Activated naive CD8-positive, alpha-beta T cell treated with anti-CD3 and anti-CD28 coated beads for 36 hours (primary cell): ENCODE measurements at places on chromosomes 5 and 9. TPM values are rescaled to one million over a fixed set of nuclear protein-coding genes. Genes with fewer than 3 reads are reported as not detected.

Gene FGF10
- not detected for total RNA-seq

Gene INPP5E
- total RNA-seq, result 12.1 TPM

Gene CCDC180
- 1.3 TPM for total RNA-seq

Gene FOXD1
- total RNA-seq, result 0.58 TPM

Gene HAVCR2
- total RNA-seq, result 25.2 TPM

Gene DBH
- not detected for total RNA-seq

Gene GARIN3
- 0.47 TPM for total RNA-seq

Gene GADD45G
- total RNA-seq, result 1.4 TPM

Gene GRIA1
- not detected for total RNA-seq

Gene RGS3
- total RNA-seq, result 65.0 TPM

Gene PIK3R1
- 39.7 TPM for total RNA-seq

Gene OGN
- total RNA-seq, result not detected

Gene AKNA
- total RNA-seq, result 129 TPM

GRCh38 chr5:130425424-130425823, 521.2 kb downstream of the CHSY3 start:
- DNase-seq, result no peak

DNA sequence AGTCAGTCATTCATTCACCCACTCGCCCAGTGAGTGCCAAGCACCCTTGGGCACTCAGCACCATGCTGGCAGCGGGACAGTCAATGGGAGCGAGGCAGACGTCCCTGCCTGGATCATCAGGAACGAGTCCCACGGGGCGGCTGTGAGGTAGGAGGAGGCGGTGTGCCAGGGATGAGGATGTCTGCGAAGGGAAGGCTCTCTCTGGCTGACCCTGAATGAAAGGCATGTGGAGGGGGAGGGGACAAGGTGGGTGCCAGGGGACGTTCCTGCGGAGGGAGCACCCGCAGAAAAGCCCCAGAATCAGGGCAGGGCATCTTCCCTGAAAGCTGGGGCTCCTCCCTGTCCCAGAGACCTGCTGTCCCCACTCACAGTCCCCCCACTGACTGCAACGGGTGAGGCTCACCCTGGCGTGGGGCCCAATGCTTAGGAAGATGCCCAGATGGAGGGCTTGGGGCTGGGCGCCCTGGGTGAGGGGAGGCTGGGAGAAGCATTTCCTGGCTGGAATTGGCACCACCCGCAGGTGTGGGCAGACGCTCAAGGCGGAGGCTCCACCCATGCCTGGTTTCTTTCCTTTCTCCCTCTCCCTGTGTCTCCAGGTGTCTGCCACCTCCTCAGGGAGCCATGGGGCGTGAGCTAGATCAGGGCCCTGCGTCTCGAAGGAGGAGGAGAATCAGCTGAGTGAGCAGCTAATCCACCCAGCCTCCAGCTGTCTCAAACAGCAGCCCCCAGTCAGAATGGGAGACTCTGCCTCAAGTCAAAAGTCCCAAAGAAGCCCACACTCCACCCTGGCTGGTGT, 179.0 kb upstream of the PPP1R26 start:
- no peak for DNase-seq

DNA sequence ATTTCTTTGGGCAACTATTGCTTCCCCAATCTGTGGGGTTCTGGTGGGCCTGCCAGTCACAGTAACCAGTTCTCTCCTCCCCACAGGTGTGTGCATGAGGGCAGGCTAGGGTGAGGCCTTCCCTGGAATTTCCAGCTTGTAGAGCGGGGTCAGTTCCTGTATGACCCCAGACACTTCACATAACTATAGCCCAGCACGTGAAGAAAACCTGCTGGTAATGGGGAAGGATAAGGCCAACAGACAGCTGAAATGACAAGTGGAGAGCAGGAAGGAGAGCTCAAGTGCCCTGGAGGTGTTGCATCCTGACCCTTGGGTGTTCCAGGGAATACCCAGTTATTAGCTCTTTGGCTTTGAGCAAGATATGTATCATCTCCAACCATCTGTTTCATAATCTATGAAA, 142.2 kb downstream of the CDC42SE2 start:
- DNase-seq, result no peak

GRCh38 chr9:122506964-122507363, 3.6 kb upstream of the OR1J2 start:
- DNase-seq, result no peak

DNA sequence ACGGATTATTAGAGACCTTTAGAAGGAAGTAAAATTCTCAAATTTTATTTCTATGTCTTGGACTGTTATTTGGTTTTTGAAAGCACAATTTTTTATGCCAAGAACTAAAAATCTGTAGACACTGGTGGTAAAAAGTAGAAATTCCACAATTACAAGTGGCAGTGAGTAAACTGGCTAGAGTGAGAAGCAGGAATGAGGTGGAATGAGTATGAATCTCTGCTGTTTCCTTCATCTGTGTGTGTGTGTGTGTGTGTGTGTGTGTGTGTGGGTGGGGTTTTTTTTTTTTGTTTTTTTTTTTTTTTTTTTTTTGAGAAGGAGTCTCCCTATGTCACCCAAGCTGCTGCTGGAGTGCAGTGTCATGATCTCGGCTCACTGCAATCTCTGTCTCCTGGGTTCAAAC, 94.2 kb downstream of the TLE4 start:
- no peak for DNase-seq

GRCh38 chr9:33140401-33141360, 26.5 kb downstream of the B4GALT1 start:
- DNase-seq, result no peak

DNA sequence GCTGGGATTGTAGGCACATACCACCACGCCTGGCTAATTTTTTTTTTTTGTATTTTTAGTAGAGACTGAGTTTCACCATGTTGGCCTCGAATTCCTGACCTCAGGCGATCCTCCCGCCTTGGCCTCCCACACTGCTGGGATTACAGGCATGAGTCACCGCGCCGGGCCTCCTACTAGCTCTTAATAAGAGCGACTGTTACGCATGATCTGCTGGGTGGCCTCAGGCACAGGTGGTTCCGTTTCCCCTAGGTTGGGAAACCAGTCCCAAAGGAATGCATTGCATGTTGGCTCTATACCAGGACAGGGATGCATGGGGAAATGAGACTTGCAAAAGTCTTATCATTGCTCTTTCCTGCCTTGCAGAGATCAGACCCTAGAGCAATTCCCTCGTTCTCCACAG, 184.7 kb upstream of the PPP1R26 start:
- no peak for DNase-seq

GRCh38 chr5:6494939-6495338, 46.3 kb downstream of the UBE2QL1 start:
- DNase-seq, result no peak

DNA sequence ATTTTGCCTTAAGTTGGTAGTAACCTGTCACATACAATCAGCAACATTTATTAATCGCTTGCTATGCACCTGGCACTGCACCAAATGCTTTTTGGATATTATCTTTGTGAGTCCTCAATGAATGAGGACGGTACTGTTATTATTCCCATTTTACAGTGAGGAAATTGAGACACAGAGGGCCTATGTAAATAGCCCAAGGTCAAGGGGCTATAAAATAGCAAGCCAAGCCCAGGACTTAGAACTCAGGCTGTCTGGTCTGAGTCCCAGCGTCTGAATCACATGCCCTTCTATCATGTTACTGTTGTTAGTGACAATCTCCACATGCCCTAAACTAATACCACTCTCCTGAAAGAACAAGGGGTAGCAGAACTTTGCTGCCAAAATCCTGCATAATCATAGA, 60.0 kb downstream of the ERAP1 start:
- no peak for DNase-seq

DNA sequence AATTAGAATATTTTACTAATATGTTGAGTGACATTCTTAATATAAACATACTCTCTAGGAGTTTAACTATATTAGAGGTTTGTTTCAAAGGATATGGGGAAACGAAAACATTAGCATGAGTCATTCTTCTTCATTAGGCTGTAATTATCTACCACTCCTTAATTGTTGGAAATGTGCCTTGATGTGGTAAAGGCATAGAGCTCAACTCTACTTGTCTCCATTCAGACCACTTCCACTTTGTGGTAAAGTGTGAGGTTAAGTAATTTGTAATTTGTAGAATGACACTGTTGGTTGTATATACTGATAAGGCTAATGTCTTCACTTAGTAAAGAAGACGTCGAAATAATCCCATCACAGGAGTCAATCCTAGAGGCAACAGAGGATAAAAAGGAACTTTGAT, 58.1 kb downstream of the HAPLN1 start:
- DNase-seq, result no peak

DNA sequence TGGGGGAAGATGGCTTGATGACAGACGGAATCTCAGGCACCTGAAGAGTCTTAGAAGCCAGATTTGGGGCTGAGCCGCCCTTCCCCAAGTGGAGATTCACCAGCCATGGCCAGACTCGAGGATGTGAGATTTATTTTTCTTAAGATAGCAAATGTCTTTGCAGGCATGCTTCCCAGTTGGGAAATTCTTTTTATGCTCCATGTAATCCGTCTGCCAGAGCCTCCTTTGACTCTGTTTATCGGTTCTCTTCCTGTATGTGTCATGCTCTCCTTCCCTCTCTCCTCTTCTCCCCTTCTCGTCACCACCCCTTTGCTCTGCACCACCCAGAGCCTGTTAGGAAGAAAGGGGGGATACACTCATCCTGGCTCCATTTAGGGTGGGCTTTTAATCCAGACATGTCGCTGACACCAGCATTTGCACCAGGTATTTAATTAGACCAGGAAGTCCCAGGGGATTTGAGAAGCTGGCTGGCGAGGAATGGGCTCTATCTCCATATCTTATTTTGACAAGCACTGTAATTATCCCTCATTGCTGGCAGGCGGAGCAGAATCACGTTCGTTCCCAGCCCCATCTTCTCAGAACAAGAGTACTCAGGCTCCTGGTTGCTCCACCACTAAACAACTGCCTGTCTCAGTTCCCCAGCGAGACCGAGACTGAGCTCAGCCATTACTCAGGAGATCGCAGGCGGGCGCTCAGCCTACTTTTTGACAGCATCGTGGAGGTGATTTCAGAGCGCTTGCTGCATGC, 50.9 kb downstream of the KCNIP1 start:
- DNase-seq, result no peak

GRCh38 chr9:3840311-3840710, 314.5 kb upstream of the RFX3 start:
- no peak for DNase-seq

- DNase-seq, result no peak
These were observed 456.5 kb upstream of the CDH9 start for GRCh38 chr5:27494887-27495286.

DNA sequence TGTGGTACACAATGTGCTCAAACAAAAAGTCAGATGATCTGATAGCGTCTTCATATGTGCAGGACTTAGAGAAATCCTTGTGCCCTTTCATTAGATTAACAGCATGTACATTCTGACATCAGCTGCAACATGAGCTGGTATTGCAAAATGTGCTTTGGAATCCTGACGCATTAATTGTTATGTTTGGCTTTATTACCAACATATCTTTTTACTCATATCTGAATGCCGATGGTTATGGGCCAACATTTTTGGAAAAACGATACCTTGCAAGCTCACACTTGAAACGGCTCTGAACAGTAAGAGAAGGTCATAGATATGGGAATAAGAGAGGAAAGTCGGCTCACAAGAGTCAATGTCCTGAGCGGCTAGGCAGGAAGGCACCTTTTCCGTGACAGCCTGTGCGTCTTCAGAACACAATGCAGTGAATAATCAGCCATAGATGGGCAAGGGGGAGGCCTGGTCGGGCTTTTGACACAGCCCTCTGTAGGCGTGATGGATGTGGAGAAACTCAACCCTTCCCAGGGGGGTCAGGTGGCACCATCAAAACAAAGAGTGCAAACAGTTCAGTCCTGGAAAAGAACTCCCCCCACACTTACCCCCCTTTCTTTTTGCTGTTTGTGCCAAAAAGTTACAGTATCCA, 36.4 kb upstream of the GAS1 start:
- DNase-seq, result no peak

DNA sequence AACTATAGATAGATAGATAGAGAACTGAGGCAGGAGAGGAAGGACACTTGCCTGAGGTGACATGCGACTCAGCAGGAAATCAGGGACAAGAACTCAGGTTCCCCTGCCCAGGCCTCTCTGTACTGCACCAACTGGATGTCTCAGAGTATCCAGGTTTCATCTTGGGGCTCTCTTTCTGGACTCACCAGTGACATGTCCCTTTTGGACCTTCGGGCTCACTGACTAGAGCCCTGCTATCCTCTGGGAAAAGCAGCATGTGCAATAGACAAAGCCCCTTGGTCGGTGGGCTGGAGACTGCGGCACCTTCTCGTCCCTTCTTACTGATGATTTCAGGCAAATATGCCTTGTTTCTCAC, 104.5 kb downstream of the RGS3 start:
- DNase-seq, result no peak

- DNase-seq, result no peak
These were observed 20.2 kb upstream of the GNPDA1 start for GRCh38 chr5:142032747-142033631.

DNA sequence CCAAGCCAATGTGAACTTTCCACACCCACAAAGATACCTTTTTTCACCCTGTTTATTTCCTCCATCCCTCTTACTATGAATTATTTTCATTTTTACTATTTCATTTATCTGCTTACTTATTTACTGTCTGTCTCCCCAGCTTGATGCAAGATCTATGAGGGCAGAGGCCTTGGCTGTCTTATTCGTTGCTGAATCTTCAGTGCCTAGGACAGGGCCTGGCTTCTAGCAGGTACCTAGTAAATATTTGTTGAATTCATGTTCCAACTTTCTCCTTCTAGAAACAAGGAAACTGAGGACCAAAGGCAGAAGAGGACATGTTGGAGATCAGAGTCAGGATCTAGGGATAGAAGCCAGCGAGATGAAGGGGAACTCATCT, 543 bp upstream of the DNM1 start:
- no peak for DNase-seq

- no peak for DNase-seq
These were observed 47.6 kb upstream of the TRAF1 start for GRCh38 chr9:120974181-120974580.

GRCh38 chr9:30796764-30797163, 1587.7 kb upstream of the ACO1 start:
- DNase-seq, result no peak

DNA sequence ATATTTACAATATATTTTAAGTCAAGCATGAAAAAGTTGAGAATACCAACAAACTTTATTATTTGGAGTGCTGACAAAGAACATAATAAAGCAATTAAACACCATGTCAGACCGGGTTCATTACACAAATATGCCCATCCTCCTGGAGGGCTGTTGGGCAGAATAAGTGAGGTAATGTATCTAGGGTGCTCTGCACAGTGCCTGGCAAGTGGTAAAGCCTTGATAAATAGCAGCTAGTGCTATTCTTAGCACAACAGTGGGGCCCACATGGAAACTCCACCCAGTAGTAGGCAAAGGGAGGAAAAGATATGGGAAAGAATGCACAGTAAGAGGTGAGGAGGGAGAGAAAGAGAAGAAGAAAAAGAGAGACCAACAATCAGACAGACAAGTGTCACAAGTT, 97.7 kb downstream of the SLC1A3 start:
- DNase-seq, result no peak
